ENCODE measurements at places on chromosomes 12 and 14. TPM values are rescaled to one million over a fixed set of nuclear protein-coding genes. Genes with fewer than 3 reads are reported as not detected.

DNA sequence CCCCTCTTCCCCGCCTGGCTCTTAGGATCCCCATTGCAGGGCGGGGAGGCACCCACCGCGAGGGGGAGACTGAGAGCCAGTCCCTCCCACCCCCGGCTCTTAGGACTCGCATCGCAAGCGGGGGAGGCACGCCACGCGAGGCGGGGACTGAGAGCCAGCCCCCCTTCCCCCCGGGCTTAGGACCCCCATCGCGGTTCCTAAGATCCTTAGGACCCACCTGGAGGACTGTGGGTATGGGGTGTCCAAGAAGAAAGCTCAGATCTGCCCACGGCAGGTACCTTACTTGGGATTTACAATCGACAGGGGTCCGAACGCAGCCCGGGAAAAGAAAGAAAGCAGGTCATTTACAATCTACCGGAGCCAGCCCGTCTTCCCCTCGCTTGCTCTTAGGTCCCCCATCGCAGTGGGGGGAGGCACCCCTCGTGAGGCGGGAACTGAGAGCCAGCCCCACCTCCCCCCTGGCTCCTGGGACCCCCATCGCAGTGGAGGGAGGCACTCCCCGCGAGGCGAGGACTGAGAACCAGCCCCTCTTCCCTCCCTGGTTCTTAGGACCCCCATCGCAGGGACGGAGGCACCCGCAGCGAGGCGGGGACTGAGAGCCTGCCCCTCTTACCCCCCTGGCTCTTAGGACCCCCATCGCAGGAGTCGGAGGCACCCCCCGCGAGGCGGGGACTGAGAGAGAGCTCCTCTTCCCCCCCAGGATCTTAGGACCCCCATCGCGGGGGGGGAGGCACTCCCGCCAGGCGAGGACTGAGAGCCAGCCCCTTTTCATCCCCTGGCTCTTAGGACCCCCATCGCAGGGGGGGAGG, 43.7 kb downstream of the DDX11 start:
- peaks cover 29% of the 10 kb centered on the region for H3K4me1 ChIP-seq
- peak overlapping the region; percentile 38 for H3K4me3 ChIP-seq
- peaks cover 16% of the 10 kb centered on the region for H3K27me3 ChIP-seq
- no peaks in the 10 kb centered on the region for H3K36me3 ChIP-seq
- DNase-seq = no peak

GRCh38 chr12:70638639-70639360, 1.6 kb upstream of the PTPRB start:
- no peak overlapping the region for H3K4me3 ChIP-seq
- H3K4me1 ChIP-seq = no peaks in the 10 kb centered on the region
- no peak for DNase-seq
- no peaks in the 10 kb centered on the region for H3K27me3 ChIP-seq

- no peaks in the 10 kb centered on the region for H3K36me3 ChIP-seq
- H3K27me3 ChIP-seq = no peaks in the 10 kb centered on the region
- DNase-seq = no peak
- H3K27ac ChIP-seq = no peak overlapping the region
- no peak overlapping the region for H3K4me3 ChIP-seq
Observed at GRCh38 chr12:44193281-44193680, 357.4 kb downstream of the TMEM117 start.

DNA sequence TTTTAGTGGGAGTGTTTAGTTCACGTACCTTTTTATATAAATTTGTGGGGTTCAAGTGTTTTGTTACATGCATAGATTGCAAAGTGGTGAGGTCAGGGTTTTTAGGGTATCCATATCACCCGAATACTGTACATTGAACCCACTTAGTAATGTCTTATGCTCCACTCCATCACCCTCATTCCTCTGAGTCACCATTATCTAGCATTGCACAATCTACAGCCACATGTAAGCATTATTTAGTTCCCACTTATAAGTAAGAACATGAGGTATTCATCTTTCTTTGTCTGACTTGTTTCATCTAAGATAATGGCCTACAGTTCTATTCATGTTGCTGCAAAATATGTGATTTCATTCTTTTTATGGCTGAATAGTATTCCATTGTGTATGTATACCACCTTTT, 583.7 kb upstream of the LRFN5 start:
- H3K27ac ChIP-seq = no peak overlapping the region
- no peak overlapping the region for H3K4me3 ChIP-seq
- H3K27me3 ChIP-seq = no peaks in the 10 kb centered on the region
- no peaks in the 10 kb centered on the region for H3K36me3 ChIP-seq
- no peaks in the 10 kb centered on the region for H3K4me1 ChIP-seq

GRCh38 chr12:80869264-80869663, 68.5 kb downstream of the LIN7A start:
- H3K27ac ChIP-seq = no peak overlapping the region
- no peaks in the 10 kb centered on the region for H3K27me3 ChIP-seq
- no peaks in the 10 kb centered on the region for H3K36me3 ChIP-seq
- H3K4me3 ChIP-seq = no peak overlapping the region
- DNase-seq = no peak

DNA sequence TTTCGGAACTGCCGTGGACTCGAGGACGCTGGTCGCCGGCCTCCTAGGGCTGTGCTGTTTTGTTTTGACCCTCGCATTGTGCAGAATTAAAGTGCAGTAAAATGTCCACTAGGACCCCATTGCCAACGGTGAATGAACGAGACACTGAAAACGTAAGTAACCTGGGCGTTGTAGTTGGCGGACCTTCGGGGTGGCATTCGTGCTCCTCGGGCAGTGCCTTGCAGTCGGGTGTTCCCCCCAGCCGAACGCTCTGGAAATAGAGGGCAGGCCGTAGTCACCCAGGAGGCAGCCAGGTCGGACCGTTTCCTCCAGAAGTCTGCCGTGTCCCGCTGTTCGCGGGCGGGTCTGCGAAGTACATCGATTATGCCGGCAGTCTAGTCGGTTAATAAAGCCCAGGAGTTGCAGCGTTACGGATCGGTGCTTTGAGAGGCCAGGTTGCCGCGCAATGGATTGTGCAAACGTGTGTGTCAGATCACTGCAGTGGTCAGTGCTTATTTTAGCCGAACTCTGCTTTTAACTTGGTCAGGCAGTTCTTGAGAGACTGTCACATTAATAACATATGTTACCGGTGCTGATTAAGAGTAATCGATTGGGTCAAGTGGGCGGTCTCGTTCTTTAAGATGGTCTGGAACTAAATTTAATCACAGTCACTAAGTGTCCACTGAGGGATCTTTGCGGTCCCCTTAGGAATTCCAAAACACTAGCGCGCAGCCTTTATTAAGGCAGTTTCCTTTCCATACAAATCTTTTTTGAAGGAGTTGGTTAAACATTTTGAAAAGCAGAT, 906 bp downstream of the MARK3 start:
- H3K4me3 ChIP-seq = peak overlapping the region; percentile 81
- peak; percentile 68 for DNase-seq
- no peaks in the 10 kb centered on the region for H3K4me1 ChIP-seq
- H3K36me3 ChIP-seq = no peaks in the 10 kb centered on the region
- H3K27ac ChIP-seq = peak overlapping the region; percentile 98

GRCh38 chr14:100406505-100407131, 83.5 kb downstream of the SLC25A47 start:
- no peak overlapping the region for H3K4me3 ChIP-seq
- H3K4me1 ChIP-seq = no peaks in the 10 kb centered on the region
- DNase-seq = no peak
- H3K27ac ChIP-seq = no peak overlapping the region
- no peaks in the 10 kb centered on the region for H3K36me3 ChIP-seq

GRCh38 chr12:109605599-109606228, 32.1 kb downstream of the MVK start:
- no peaks in the 10 kb centered on the region for H3K4me1 ChIP-seq
- no peak for DNase-seq
- H3K4me3 ChIP-seq = no peak overlapping the region
- H3K36me3 ChIP-seq = no peaks in the 10 kb centered on the region

DNA sequence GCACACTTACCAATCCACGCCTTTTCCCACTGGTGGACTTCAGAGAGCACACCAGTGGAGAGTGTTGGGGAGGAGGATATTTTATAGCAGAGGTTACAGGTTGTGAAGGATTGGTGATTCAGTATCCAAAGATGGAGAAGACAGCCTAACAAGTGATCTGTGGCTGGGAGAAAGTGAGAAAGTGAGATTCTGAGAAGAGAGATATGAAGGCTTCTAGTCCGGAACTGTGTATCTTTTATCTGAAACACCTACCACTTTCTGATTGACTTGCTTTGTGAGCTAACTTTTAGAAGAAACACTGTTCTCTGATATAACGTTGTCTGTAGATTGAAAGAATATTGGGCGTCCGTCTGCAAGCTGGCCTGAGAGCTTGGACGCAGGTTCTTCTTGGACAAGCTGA, 24.0 kb downstream of the DYNC1H1 start:
- peaks cover 92% of the 10 kb centered on the region for H3K36me3 ChIP-seq
- H3K4me3 ChIP-seq = no peak overlapping the region
- H3K27ac ChIP-seq = no peak overlapping the region
- no peaks in the 10 kb centered on the region for H3K27me3 ChIP-seq
- DNase-seq = no peak

DNA sequence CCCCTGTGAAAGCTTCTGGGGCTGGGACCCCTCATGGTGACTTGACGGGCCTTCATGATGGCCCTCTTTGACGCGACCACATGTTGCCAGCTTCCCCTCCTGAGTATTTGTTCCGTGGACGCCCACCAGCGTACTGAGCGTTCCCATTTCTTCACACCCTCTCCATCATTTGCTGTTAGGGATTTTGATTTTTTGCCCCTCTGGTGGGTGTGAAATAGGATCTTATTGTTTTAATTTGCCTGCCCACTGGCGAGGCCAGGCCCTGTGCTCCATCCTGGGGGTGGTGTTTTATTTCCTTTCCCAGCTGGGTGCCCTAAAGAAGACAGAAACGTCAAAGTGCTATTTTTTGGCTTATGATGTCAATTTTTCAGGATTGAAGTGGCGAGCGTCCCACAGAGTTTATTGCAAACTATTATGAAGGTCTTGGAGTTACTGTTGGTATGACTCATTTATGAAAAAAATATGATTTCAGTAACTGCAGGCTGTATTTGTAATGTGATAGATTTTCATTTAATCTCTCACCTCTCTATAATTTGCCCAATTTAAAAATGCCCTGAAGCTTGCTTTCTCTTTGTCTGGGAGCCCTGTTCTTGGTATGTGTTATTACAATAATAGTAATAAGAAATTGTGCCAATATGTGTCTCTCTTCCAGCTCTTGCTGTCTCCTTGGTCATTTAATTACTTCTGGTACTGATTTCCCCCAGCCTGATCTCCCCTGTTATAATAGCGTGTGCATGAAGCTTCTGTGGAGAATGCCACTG, 99.6 kb downstream of the SLC25A47 start:
- H3K4me1 ChIP-seq = no peaks in the 10 kb centered on the region
- peak; percentile 13 for DNase-seq
- H3K27ac ChIP-seq = no peak overlapping the region
- H3K4me3 ChIP-seq = no peak overlapping the region

DNA sequence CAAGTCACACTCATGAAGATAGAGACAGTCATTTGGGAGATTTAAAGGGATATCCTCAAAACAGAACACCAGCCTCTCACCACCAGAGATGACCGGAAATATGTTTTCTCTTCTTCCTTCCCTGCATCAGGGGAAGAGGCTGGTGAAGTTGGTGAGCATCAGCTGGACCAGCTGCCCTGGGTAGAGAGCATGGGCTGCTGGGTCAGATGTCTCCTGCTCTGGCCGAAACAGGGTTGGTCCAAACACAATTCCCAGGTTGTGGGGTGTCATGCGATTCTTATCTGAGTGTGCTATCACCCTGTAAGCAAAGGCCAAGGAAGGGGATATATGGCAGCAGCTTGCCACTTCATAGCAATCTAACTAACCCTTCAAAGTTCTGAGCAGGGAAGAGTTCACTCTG, 7.3 kb downstream of the ARHGAP9 start:
- no peaks in the 10 kb centered on the region for H3K36me3 ChIP-seq
- DNase-seq = no peak
- peaks cover 35% of the 10 kb centered on the region for H3K27me3 ChIP-seq
- H3K27ac ChIP-seq = no peak overlapping the region

GRCh38 chr14:53493320-53493719, 340.2 kb upstream of the DDHD1 start:
- no peak for DNase-seq
- H3K4me3 ChIP-seq = no peak overlapping the region
- no peaks in the 10 kb centered on the region for H3K36me3 ChIP-seq
- H3K4me1 ChIP-seq = peaks cover 44% of the 10 kb centered on the region
- H3K27me3 ChIP-seq = no peaks in the 10 kb centered on the region

GRCh38 chr14:75299059-75299458, 20.4 kb downstream of the FOS start:
- H3K36me3 ChIP-seq = no peaks in the 10 kb centered on the region
- H3K27ac ChIP-seq = peak overlapping the region; percentile 57
- H3K4me1 ChIP-seq = peaks cover 24% of the 10 kb centered on the region
- DNase-seq = peak; percentile 88
- no peak overlapping the region for H3K4me3 ChIP-seq
- no peaks in the 10 kb centered on the region for H3K27me3 ChIP-seq

- no peak for DNase-seq
- H3K27ac ChIP-seq = no peak overlapping the region
- H3K27me3 ChIP-seq = no peaks in the 10 kb centered on the region
- no peak overlapping the region for H3K4me3 ChIP-seq
Observed at GRCh38 chr12:12521888-12522287, 40.8 kb downstream of the DUSP16 start.

DNA sequence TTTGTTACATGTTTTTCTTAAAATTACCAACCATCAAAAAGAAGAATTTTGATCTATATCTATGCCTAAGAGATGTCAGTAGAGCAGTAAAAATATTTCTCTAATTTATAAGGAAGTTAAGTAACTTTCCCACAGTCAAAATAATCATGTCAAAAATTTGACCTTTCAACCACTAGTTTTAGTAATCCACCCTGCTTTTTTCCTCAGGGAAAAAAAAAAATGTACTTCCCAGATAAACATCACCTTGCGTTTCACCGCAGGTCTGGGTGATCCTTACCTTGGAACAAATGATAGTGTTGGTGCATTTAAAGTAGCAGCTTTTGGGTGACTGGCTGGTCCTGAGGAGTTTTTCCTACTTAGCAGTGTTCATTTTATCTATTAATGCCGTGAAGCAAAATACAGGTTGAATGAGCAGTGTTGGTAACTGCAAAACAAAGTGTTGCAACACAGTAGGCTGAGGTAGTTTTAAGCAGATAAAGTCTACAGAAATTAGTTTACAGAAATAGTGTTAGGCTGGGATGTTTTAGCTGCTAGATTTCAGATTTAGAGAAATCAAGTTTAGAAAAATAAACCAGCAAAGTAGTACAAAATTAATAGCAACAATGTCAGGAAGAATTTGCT, 137.2 kb upstream of the DNM1L start:
- H3K4me3 ChIP-seq = no peak overlapping the region
- no peaks in the 10 kb centered on the region for H3K36me3 ChIP-seq
- peak overlapping the region; percentile 6 for H3K27ac ChIP-seq
- H3K4me1 ChIP-seq = peaks cover 4% of the 10 kb centered on the region
- DNase-seq = no peak

- no peak overlapping the region for H3K27ac ChIP-seq
- no peak overlapping the region for H3K4me3 ChIP-seq
- no peaks in the 10 kb centered on the region for H3K27me3 ChIP-seq
- no peaks in the 10 kb centered on the region for H3K36me3 ChIP-seq
Observed at GRCh38 chr12:125402874-125403789, 337.9 kb downstream of the AACS start.

GRCh38 chr14:68269136-68269927, 449.8 kb downstream of the RAD51B start:
- H3K4me3 ChIP-seq = no peak overlapping the region
- no peak for DNase-seq
- H3K36me3 ChIP-seq = no peaks in the 10 kb centered on the region
- H3K4me1 ChIP-seq = peaks cover 49% of the 10 kb centered on the region

- no peak overlapping the region for H3K27ac ChIP-seq
- H3K36me3 ChIP-seq = no peaks in the 10 kb centered on the region
- no peaks in the 10 kb centered on the region for H3K4me1 ChIP-seq
- H3K27me3 ChIP-seq = no peaks in the 10 kb centered on the region
Observed at GRCh38 chr14:85293612-85294234, 236.2 kb upstream of the FLRT2 start.

ZDHHC22 gene
- total RNA-seq = 1.9 TPM

KCNMB4 gene
- total RNA-seq = 4.7 TPM

TMEM30B gene
- total RNA-seq = 0.54 TPM

CD9 gene
- 453 TPM for total RNA-seq

GLIPR1L1 gene
- not detected for total RNA-seq
